ENCODE measurements at places on chromosomes 5 and 9. TPM values are rescaled to one million over a fixed set of nuclear protein-coding genes. Genes with fewer than 3 reads are reported as not detected.

Gene ERAP2
- total RNA-seq: 67.7 TPM

Gene GPR150
- 0.24 TPM for total RNA-seq

Gene PCDHA9
- total RNA-seq: 0.59 TPM

Gene LARP1
- total RNA-seq: 317 TPM

GRCh38 chr9:136784997-136785361, 6.2 kb upstream of the TMEM141 start:
- H3K27me3 ChIP-seq: peaks cover 20% of the 10 kb centered on the region
- peaks cover 48% of the 10 kb centered on the region for H3K4me1 ChIP-seq
- peaks cover 6% of the 10 kb centered on the region for H3K36me3 ChIP-seq
- no peak overlapping the region for H3K27ac ChIP-seq
- DNase-seq: peak; percentile 27

- no peak overlapping the region for H3K27ac ChIP-seq
- H3K36me3 ChIP-seq: peaks cover 4% of the 10 kb centered on the region
- peaks cover 14% of the 10 kb centered on the region for H3K4me1 ChIP-seq
- no peak for DNase-seq
- H3K27me3 ChIP-seq: no peaks in the 10 kb centered on the region
These were observed 7.4 kb downstream of the SLC4A9 start for GRCh38 chr5:140367256-140368013.

DNA sequence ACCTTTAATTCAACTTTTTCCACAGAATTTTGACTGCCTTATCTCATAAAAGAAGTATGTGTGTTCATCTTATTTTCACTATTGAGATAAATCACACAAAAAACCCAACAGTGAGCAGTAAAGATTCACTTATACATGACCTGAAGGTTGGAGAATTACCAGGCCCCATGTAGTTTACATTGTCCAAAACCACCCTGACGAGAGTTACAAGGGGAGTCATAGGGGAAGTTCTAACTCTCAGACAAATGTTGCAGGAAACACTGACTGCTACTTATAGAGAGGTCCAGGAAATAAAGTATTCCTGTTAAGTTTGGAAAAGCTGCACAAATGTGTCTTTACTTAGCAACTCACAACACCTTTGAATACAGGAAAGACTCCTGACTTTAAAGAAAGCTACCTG, 14.1 kb downstream of the SPATA9 start:
- H3K4me3 ChIP-seq: no peak overlapping the region
- H3K27me3 ChIP-seq: no peaks in the 10 kb centered on the region
- no peak overlapping the region for H3K27ac ChIP-seq
- no peaks in the 10 kb centered on the region for H3K36me3 ChIP-seq
- no peak for DNase-seq
- no peaks in the 10 kb centered on the region for H3K4me1 ChIP-seq

GRCh38 chr5:541539-542318, 17.5 kb upstream of the SLC9A3 start:
- no peak for DNase-seq
- peaks cover under 1% of the 10 kb centered on the region for H3K4me1 ChIP-seq
- H3K27me3 ChIP-seq: peaks cover 66% of the 10 kb centered on the region
- no peak overlapping the region for H3K27ac ChIP-seq
